Activated naive CD4-positive, alpha-beta T cell (primary cell): ENCODE measurements at places on chromosomes 4 and X.

DNA sequence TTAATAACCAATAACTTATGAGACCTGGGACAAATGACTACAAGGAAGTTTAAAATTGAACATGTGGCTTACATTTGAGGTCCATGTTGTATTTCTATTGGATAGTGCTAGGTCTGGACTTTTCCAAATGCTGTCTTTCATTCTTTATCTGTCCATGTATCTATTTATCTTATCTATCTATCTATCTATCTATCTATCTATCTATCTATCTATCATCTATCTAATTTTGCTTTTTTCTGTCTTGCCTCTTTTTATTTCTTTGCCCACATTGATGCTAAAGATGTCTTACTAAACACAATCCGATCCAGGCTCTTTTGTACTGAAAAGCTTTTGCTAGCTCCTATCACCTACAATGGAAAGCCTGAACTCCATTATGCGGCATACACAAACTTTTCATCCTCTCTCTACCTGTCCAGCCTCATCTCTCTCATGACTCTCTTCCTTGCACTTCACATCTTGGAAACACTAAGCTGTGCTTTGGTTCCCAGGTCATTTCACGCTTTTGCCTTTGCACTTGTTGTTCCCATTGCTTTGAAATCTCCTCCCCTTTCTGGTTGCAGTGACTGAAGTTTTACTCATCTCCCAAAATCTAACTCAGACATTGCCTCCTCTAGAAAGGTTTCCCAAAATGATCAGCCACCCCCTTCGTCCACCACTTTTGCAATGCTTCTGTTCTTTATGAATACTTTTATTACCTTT is 107.2 kb downstream of the SYNPO2 start:
- no peak for DNase-seq

GRCh38 chrX:20789103-20789502 is 522.4 kb upstream of the RPS6KA3 start:
- DNase-seq: no peak

- DNase-seq: no peak
These were observed 48.4 kb downstream of the IDS start for GRCh38 chrX:149456476-149457245.

DNA sequence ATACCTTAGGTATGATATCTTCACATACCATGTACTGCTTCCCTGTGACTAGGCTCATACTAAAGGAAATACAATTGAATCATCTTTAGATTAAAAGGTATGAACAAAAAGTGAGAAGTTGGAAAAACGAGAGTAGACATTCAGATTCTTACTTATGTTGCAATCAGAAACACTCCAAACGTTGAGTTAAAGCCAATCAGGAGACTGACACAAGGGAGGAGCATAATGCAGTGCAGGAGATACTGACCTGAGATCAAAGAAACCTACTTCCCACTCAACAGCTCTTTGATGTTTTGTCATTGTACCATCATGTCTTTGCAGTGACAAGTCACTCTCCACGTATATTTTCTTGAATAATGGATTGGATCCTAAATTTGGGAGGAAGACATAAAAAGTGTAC is 8.9 kb upstream of the PCDH18 start:
- no peak for DNase-seq

DNA sequence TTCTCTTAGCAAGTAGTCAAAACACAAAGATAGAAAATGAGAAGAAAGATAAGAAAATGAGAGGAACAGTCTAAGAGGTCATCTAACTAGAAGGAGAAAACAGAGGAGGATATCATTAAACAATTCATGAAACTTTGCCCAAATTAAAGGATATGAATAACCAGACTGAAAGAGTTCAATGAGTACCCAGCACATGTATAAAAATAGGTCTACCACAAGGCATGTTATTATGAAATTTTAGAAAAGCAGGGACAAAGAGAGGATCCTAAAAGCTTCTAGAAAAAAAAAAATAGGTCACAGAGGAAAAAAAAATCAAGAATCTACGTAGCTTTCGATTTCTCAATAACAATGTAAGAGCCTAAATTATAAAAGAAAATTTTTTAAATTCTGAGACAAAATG is 118.5 kb downstream of the WDFY3 start:
- no peak for DNase-seq

- DNase-seq: no peak
These were observed 450.0 kb upstream of the RASGEF1B start for GRCh38 chr4:81921751-81922159.

- no peak for DNase-seq
These were observed 685.0 kb downstream of the RAPGEF2 start for GRCh38 chr4:159787901-159788300.

DNA sequence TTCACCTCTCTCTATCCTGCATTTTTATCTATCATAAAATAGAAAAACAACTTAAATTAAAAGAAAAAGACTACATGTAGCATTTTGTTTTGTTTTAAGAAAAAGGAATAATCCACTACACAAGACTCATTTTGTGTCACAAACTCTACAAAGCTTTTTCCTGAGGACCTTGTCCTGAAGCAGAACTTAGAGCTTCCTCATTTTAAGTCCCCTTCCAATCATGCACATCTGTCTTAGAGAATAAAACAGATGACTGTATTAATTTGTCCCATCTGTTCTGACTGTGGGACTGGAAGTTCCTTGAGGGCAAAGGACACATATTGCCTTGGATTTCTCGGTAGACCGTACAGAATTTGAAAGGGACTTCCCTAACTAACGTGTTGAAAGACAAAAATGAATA is 218.5 kb downstream of the COL25A1 start:
- no peak for DNase-seq

GRCh38 chr4:112270640-112271421 is 14.9 kb downstream of the TIFA start:
- DNase-seq: no peak

DNA sequence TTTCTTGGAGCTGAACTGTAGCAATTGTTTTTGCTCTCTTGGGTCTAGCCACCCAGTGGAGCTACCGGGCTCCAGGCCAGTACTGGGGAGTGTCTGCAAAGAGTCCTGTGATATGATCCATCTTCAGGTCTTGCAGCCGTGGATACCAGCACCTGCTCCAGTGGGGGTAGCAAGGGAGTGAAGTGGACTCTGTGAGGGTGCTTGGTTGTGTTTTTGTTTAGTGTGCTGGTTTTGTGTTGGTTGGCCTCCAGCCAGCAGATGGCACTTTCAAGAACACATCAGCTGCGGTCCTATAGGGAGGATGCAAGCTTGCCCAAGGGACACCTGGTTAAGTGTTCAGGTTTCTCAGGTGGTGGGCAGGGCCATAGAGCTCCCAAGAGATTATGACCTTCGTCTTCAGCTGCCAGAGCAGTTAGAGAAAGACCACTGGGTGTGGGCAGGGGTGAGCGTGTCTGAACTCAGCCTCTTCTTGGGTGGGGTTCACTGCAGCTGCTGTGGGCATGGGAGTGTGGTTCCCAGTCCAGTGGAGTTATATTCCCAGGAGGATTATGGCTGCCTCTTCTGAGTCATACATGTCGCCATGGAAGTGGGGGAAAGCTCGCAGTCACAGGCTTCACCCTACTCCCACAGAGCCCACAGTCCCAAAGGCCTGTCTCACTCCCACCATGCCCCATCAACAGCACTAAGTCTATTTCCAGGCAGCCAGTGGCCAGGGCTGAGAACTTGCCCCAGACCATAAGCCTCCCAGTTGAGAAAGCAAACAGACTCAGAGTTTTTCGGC is 811.6 kb downstream of the GLUD2 start:
- DNase-seq: no peak

GRCh38 chrX:48531358-48531959 is 8.1 kb upstream of the TBC1D25 start:
- DNase-seq: no peak

- DNase-seq: no peak
These were observed 98.3 kb downstream of the NFKB1 start for GRCh38 chr4:102599455-102599854.

DNA sequence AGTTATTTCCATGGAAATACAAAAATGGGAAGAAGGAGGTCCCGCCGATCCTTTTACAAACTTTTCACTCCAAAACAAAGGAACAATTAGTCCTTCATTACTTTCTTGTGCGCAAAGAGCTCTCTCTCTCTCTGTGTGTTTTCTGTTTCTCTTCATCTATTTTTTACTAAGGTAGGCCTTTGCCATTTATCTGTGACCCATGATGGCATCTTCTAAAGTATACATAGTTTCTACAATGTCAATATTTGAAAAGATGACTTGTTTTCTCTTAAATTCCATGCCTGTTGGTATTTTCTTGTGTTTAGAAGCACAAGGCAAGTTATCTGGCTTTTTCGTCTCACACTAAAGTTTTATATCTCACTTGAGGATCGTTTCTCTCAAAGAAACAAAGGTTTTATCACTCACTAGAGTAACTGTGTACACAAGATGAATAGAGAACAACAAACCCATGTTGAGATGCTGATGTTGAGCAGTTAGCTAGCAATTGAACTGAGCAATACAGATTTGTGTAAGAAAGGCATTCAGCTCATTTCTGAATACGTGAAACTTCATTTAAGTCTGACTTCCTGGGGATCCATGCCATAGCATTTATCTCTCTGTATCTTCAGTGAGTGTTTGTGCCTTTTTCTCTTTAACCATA is 250.3 kb downstream of the GBA3 start:
- no peak for DNase-seq

- DNase-seq: no peak
These were observed 19.7 kb downstream of the IRAK1 start for GRCh38 chrX:154000051-154000450.

- no peak for DNase-seq
These were observed 23.8 kb downstream of the TACC3 start for GRCh38 chr4:1745165-1745564.

DNA sequence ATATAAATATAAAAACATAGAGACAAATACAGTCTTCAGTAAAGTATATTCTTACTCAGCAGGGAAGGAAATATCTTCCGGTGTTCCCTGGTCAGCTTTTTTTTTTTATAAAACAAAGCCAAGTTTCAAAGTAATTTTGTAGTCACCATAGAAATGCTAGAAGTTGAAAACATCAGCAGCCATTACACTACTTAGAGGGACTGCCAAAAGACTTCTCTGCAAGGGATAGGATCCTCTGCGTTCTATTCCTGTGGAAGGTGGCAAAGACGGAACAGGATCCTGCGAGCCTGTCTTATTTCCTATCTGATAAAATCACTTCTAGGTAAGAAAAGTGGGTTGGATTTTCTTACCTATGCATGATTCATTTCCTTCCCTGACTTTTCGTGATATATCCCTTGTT is 19.4 kb downstream of the CLDN22 start:
- no peak for DNase-seq

- no peak for DNase-seq
These were observed 80.8 kb downstream of the FAM13A start for GRCh38 chr4:88975958-88976774.

DNA sequence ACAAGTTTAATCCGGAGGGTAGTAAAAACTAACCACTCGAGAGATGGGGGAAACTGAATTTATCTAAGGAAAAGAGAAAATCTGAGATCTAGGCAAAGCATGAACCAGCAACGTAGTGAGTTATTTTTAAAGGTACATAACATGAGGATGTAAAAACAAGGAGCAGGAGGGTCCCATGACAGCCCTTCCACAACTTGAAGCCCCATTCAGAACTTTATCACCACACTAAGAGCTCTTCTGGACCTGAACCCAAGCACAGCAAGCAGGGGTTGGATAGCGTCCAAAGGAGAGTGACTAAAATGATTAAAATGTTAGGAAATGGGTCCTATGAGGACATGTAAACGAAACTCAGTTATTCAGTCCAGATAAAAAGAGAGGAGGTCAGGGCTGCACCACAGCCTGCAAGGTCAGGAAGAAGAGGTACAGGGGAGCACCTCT is 16.2 kb downstream of the SH3RF1 start:
- no peak for DNase-seq

DNA sequence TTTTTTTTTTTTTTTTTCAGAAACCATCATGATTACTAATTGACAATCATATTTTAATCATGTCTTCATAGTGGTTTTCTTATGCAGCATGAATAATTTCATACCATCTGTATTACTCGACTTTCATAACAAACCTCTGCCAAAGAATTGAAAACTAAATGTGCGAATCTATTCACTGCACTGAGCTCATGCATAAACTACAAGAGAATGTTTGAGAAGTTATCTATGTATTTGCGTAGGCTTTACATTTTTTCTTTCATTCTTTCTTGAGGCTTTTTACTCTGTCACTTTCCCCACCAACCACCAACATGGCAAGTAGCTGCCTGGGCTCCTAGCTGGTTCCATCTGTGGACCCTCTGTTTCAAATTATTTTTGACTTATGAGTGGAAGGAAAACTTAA is 1761.0 kb downstream of the STIM2 start:
- no peak for DNase-seq

- DNase-seq: no peak
These were observed 32.3 kb downstream of the HERC5 start for GRCh38 chr4:88489100-88489761.

- no peak for DNase-seq
These were observed 10.1 kb downstream of the DHRSX start for GRCh38 chrX:2490634-2491033.
